ENCODE measurements at places on chromosomes 2 and 18.

DNA sequence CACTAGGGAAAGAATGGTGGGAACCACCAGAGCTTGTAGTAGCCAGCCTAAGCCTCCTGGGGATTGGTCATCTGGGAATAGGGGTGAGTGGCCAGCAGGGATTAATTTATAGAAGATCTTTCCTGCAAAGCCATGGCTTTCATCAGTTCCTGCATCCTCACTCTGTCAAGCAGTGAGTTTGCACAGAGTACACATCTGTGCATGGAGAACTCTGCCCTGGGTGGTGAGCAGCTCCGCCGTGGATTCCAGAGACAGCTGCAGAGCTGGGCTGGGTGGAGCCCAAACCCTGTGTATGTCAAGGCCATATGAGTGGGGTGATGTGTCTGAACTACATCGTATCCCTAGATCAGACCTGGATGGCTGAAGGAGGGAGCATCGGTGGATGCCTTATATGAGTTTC is 182.2 kb downstream of the GLI2 start:
- DNase-seq, result no peak

DNA sequence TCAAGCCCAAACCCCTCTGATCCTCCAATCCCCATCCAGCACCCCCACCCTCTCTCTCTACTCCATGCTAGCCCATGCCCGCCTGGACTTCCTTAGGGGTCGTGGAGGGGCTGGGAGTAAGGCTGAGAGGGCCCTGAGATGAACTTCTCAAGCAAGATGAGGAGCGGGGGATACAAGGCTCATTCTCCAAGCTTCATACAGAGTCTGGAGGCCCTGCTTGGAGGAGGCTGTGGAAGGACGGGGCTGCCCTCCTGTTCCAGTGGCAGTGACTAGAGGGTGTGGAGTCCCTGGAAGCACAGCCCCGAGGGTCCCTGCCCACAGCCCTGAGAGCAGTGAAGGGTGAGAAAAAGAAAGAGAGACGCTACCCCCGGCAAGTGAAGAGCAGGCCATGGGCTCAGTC is 45.6 kb downstream of the EMX1 start:
- DNase-seq, result no peak

DNA sequence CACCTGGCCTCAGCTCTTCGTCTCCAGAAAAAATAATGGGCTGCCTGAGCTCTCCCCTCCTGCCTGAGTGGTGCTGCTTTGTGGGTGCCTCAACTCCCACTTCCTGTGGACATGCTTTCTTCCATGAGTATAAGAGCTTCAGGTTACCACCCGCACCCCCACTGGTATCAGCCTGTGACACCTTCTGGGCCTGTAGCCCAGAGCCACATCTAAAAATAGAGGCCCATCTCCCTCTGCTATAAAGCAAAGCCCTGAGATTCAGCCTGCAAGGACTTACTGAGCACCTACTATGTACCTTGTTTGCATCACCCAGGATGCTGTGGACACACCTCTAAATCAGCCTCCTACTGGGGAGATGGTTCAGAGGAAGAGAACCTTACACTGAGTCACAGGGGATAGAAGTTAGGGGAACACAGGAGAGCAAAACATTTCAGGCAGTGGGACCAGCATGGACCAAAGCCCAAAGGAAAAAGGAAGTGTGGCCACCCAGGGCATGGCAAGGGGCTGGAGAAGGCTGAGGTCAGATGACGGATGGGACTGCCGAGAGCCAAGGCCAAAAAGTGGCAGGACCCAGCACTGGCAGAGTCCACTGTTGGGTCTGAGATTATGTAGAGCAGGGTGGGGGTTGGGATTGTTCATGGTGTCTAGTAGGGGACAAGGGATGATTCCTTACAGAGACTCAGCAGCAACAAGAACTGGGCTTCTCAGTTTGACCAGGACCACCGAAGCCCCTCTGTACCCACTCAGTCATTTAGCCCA is 123.7 kb upstream of the PPP1CB start:
- no peak for DNase-seq

- DNase-seq, result no peak
Measured at GRCh38 chr2:222892761-222893160, 31.9 kb downstream of the ACSL3 start.

DNA sequence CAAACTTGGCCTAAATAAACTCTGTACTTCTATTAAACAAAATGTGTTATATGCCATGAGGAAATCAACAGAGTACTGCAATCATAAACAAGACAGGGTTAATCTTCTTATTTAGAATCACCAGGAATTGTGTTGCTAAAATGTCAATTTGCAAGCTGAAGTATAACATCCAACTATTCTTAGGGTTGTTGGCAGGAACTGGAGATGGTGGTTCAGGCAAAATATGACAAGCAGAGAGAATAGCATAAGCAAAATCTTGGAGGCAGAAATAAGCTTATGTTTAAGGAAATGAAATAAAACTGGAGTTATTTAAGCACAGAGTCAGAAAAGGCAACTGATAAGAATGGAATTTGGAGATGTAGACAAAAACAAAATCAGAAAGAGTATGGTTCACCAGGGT is 463.8 kb upstream of the SLC8A1 start:
- DNase-seq, result no peak

Data from AG09309 (cell line).